ENCODE measurements at places on chromosomes 6 and 20.

DNA sequence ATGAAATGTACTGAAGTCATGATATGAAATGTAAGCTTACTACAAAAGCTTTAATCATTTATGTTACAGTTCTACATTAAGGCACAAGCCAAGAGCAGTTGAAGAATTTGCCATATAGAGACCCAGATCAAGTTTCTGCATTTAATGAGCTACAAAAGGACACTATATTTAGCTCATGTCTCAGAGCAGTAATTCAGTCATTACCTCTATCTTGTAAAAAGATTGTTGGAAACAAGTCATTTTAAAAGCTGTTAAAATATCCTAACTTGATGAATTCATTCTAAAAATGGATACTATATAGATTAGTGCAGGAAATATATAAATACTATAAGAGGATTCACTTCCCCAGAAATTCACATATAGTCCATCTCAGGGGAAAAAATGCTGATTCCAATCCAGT lies 45.2 kb upstream of the RIPPLY2 start:
- no peak for DNase-seq

- DNase-seq, result no peak
These were observed 37.8 kb downstream of the ELOVL5 start for GRCh38 chr6:53310771-53311585.

GRCh38 chr6:167290786-167291622 lies at the start of gene UNC93A:
Gene UNC93A (plus strand): TSS chr6:167291315. CDS start chr6:167291490, 175 bp downstream.
- DNase-seq, result no peak

GRCh38 chr20:55273149-55273548 lies 732.2 kb downstream of the CBLN4 start:
- no peak for DNase-seq

GRCh38 chr6:105382958-105383357 lies 19.9 kb downstream of the PREP start:
- no peak for DNase-seq

DNA sequence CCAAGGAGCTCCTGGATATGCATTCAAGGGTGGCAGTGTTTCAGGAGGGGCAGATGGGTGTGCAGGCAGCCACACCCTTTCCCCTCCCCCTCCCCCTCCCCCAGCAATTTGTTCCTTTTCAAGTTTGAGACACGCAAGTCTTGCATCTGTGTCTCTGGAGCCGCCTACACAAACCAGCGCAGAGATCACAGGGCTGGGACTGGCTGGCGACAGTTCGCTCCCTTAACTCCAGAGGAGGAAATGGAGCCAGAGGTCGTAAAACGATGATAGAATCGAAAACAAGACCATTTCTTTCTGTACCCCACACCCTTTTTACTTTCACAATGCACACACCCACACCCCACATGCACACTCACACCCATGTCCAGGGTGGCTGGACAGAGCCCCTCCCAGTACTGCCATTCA lies 163.1 kb downstream of the LY86 start:
- DNase-seq, result no peak

DNA sequence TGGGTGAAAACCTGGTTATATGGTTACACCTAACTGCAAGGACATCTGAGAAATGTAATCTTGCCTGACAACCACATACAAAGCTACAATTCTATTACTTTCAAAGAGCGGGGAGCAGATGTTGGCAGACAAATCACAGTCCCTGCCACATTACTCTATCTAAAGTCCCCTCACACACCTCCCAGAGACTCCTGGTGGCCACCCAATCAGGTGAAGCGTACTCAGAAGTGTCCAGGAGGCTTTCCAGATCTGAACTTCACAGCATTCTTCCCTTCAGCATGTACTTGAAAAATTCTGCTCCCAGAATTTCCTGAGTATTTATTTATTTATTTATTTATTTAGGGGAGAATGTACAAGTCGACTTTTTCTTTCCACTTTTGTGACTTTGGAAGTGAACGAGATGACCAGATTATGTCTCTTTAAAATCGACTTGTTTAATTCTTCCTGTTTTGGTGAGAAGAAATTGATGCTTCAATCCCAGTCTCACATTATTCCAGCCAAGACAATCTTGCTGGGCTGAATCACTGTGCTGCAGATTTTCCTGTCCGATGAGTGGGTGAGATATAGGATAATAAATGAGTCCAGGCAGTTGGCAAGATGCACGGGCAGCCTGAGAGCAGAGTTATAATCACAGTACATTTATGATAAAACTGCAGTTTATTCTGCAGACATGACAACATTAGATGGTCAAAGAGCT lies 46.9 kb upstream of the POPDC3 start:
- no peak for DNase-seq

- DNase-seq, result no peak
These were observed 74.4 kb downstream of the ITCH start for GRCh38 chr20:34437330-34437986.

DNA sequence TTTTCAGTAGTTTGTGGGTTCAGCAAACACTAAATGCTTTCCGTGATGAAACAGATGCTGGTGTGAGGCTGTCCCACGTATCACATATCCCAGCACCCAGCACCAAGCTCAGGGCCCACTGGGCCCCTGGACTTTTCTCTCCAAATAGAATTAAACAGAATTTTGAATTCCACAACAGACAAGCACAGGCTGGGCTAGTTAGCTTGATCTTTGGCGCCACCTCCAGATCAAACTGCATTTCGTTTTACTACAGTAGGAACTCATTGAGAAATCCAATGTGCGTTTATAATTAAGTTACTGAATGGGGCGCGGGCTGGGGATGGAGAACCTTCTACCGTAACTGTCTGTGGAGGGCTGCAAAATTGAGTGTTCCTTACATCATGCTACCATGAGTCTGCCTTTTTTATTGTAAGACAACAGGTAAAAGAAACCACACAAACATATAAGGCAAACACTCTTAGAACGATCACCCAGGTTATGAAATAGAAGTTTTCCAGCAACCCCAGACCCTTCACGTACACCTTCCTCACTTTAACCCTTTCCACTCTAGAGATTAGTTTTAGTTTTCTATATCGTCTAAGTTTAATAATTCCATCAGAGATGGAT lies 107.8 kb downstream of the ZFP64 start:
- peak; percentile 45 for DNase-seq

DNA sequence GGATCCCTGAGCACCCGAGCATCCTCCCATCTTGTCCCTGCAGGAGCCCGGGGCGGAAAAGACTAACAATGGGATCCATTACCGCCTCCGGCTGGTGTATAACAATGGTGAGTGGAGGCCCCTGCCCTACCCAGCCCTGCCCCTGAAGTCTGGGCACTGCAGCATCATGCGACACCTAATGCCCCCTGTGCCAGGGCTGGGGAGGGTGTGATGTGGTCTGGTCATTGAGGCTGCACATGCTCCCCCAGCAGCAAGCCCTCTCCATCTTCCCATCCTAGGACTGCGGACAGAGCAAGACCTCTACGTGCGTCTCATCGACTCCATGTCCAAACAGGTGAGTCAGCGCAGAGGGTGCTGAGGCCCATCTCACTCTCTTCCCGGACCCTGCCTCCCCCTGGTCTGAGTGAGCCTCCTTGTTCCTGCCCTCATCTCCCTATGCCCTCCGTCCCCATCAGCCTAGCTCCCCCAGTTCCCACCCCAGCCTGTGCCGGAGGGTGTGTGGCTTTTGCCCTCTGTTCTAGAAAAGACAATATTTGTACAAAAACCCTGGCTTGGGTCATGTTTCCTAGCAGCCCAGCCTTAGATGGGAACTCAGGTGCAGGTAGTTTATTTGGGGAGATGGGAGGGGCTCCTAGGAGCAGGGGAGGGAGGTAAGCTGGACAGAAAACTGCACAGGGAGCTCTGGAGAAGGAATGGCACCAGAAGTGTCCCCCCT lies 13.5 kb downstream of the EBF4 start:
- no peak for DNase-seq

DNA sequence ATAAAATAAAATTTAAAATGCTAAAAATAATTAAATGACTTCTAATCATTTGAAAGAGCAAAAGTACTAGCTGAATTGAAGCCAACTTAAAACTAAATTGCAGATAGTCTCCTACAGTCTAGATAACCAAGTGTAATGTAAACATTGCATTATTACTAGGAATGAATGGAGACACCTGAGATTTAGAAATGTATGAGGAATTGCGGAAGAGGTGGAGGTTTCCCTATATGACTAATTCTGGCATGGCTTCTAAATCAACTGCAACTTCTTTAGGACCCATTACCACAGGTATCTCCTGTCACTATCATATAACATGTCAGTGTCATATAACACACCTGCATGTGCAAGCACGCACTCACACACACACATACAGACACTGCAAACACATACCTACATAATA lies 13.2 kb upstream of the GPR6 start:
- DNase-seq, result no peak

GRCh38 chr6:40386200-40386599 lies 201.0 kb downstream of the LRFN2 start:
- DNase-seq, result no peak

DNA sequence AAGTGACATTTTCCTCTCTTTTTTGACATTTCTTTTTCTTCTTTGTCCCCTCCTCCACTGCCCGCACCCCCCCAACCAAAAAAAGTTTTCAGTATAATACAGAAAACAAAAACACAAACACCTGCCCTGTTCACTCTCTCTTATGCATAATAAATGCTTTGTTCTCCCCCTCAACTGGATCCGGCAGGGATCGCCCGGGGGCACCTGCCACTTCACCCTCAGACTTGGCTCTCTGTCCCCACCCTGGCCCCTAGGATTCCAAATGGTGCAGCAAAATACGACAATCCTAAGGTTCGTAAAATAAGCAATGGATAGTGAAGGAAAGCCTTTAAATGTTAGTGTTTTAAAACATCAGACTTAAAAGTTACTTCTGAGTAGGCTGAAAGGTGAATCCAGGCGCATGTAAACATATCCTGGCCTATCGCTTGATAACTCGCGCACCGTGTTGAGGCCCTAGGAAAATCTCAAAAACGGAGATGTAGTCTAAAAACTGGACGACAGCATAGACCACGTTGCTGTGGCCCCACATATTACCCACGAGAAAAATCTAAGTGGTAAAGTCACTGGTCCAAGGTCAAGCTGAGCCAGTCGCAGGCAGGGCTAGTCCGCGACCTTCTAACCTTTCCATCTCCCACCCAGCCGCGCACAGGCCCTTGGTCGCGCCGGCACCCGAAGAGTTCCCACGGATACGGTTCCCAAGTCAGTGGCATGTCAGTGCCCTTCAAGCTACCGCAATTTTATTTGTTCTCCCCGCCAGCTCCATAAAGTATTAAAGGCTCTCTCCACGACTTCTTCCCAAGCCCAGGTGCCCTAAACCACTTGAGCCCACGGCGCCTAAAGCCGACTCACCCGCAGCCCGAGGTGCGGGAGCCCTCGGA lies 130.8 kb downstream of the OGFRL1 start:
- no peak for DNase-seq

- no peak for DNase-seq
These were observed 94.2 kb downstream of the FYN start for GRCh38 chr6:111779031-111779430.

DNA sequence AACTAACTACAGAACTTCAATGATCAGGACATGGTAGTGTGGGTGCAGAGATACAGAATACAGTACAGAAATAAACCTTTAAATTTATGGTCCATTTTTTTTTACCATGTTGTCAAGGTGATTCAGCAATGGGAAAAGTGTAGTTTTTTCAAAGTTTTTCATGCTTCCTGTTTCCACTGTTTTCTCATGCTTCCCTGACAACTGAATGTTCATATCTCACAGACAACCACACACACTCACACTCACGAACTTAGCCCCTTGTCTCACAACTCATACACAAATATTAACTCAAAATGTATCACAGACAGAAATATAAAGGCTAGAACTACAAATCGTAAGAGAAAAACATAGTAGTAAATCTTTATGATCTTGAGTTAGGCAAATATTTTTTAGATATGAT lies 232.6 kb upstream of the CDYL start:
- no peak for DNase-seq

DNA sequence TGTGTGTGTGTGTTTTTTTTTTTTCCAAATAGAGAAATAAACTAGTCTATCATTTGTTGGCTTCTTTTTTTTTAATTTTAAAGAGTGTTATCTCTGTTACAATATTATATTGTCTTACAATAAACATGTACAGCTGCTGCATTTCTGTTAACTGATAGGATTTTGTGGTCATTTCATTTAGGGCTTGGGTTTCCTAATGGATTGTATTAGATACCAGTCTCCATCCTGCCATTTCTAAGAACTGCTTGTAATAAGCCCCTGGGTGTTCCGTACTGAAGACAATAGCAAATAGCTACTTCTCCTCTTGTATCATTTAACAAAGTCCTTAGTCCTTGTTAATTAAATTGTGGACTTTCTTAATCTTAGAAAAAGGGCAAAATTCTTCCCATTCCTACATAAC lies 45.7 kb downstream of the SOBP start:
- DNase-seq, result no peak

DNA sequence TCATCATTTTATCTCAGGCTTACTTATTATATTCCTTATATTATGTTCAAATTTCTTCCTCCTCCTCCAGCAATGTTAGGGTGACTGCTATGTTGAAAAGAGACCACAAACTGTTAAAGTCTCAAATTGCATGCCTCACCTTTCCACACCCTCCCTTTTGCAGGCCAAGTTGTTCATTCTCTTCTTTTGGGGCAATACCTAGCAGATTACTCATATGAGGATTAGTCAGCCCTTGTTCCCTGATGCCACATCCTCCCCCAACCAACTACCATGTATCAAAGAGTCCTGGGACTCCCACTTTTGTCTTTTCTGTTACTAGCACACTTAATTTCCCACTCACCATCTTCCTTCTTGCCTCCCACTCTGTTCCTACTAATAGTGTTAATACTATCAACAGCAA lies 434.7 kb downstream of the BCKDHB start:
- DNase-seq, result no peak

DNA sequence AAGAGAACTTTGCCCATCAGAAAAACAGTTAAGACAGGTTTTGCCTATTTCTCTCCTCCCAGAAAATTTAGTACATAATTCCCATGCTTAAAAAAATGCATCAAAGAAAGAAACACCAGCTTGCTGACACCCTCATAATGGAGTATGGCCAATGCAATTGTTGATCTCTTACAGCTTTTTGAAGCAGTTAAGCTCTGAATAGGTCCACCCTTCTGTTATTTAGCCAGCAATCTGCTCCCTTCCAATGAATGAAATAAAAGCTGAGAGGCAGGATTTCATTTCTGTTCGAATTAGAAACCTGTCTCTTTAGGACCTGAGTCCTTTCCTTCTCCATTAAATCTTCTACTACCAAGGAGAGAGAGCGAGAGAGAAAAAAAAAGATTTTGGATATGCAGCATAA lies 288.7 kb downstream of the RNF144B start:
- no peak for DNase-seq

DNA sequence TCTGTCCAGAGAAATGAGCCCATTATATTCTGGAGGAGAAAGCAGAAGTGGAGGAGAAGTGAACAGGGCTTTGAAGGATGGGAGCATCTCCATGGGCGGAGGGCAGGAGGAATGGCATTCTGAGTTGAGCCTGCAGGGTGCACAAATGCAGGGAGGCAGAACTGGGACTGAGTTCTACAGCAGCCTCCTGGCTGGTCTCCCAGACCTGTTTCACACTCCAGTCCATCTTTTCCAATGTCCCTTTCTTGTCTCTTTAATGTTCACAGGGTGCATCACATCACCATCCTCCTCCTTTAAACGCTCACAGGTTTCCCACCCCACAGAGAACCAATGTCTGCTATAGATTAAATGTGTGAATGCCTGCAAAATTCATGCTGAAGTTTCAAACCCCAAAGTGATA lies 302.9 kb downstream of the PTPRT start:
- no peak for DNase-seq
